Activated CD4-positive, alpha-beta T cell treated with anti-CD3 and anti-CD28 coated beads, Interleukin-10, Interleukin-2, amounts not matched to agents 100 ng/mL and 50 ng/mL, durations not matched to agents 16 hours and 8 hours (primary cell): ENCODE measurements at places on chromosomes 7 and 10.

- no peak for DNase-seq
These were observed 56.4 kb upstream of the C1GALT1 start for GRCh38 chr7:7125963-7126362.

DNA sequence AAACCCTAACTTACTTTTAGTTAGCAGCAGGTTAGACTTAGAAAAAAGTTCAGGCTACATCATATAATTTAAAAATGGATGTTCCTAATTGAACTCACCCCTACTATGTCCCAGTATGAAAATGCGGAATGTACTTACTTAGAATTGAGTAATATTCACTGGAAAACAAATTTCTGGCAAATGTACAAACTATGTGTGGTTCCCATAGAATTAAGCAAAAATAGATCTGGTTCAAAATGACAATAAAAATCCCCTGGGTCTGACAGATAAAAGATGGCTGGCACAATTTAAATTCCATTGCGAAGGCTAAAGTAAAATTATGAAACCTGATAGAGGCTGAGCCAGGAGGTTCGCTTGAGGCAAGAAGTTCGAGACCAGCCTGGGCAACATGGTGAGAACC is 42.4 kb upstream of the PRKAR2B start:
- no peak for DNase-seq

GRCh38 chr10:4437791-4438190 is 388.2 kb upstream of the AKR1E2 start:
- DNase-seq, result no peak

GRCh38 chr7:116710764-116711452 is 38.9 kb downstream of the MET start:
- DNase-seq, result no peak

DNA sequence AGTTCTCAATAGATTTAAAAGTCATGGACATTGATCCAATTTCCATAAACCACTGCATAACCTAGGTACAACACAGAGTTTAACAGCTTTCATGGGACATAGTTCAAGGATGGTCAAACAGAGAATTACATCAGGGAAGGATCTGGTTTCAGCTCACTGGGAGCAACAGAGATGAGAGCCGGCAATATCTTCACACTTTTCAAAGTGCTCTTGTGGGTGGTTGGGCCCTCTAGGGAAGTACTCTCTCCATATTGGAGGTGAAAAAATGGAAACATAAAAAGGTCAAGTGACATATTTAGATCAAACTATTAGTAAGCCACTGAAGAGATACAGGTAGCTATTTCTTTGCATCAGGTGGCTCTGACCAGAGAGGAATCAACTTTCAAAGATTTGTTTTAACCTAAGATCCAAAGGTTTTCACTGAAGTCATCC is 61.8 kb upstream of the LRRN3 start:
- no peak for DNase-seq

- no peak for DNase-seq
These were observed 11.6 kb downstream of the CYP3A43 start for GRCh38 chr7:99839287-99840021.

DNA sequence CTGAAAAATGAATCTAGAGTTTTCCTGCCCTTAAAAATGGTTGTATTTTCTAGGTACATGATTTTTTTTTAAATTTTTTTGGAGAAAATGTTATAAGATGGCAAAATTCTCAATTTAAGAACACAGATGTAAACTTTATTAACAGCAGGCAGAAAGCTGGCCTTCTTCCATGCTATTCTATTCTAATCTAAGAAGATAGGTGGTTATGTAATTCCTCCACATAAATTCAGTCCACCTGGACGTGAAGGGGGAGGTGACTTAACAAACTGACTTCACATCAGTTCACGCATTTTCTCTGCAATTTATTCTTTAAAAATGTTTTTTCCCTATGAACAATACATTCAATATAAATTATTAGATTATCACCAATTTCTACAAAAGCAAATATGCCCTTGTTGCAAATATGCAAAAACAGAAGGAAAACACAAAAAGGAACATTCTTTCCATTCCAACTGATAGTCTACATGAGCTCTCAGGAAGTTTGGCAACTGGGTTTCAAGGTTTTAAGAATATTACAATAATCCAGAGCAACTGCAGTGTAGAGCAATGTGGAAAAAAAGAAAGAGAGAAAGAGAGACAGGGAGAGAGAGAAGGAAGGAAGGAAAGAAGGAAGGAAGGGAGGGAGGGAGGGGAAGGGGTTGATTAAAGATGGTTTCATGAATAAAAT is 76.8 kb downstream of the HIBADH start:
- no peak for DNase-seq

- no peak for DNase-seq
These were observed 167.8 kb downstream of the AHR start for GRCh38 chr7:17466216-17466615.

DNA sequence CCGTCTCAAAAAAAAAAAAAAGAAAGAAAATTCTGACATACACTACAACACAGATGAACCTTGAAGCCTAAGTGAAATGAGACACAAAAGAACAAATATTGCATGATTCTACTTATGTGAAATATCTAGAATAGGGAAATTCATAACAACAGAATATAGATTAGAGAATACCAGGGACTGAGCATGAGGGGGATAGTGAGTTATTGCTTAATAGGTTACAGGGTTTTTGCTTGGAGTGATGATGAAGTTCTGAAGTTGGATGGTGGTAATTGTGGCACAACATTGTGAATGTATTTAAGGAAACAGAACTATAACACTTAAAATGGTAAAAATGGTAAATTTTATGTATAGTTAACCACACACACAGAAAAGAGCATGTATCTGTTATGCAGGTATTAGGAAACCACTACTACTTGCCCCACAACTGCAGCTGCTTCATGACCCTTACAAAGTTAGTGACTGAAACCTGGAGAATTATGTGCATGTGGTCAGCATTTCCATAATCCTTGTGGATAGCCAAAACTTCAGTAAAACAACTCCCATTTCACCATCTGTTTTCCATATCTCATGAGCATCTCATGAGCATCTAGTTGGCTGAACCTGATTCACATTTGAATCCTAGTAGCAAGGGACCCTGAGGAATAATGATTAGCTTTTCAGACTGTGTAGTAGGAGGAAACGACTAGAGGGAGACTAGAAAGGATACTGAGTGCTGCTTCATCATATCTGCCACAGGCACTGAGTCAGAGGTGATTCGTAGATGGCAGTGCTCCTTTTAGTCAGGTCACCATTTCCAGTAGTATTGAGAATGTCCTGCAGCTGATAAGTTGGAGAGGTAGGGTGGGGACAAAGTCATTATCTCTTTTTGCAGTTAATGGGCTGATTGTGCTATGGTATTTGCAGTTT is 26.3 kb downstream of the SAMD8 start:
- DNase-seq, result peak; percentile 63

DNA sequence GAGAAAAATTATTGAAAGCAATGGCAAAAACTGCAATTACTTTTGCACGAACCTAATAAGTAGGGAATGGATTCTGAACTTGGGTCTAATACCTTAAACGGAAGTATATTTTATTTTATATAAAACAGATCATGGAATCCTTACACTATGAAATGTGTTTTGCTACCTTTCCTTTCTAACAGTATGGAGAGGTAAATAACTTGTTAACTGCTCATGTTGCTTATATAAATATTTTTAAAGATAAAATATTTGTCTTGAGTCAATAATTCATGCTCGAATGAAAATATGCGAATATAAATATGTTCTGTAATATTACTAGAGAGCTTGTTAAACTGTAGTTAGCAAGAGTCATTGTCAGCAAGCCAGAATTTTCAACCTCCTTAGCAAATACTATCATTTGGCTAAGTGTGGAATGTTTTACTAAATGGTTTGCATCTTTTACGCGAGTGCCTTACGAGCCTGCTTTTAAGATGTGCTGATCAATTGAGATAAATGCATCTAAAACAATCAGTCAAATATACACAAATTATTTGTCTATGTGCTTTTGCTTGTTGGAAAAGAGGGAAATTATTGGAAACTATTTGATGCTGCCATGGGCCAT is 5.9 kb downstream of the GNAT3 start:
- no peak for DNase-seq
